ENCODE measurements at places on chromosomes 3 and 15. TPM values are rescaled to one million over a fixed set of nuclear protein-coding genes. Genes with fewer than 3 reads are reported as not detected.

CCK gene
- 14.5 TPM for total RNA-seq

TF gene
- total RNA-seq = 9.2 TPM

IMPG2 gene
- 6.9 TPM for total RNA-seq

ANP32A gene
- total RNA-seq = 85.1 TPM

AGTR1 gene
- 1.4 TPM for total RNA-seq

MYZAP gene
- 3.2 TPM for total RNA-seq

PHLDB2 gene
- 5.8 TPM for total RNA-seq

BCL2A1 gene
- 3.0 TPM for total RNA-seq

NR2C2 gene
- total RNA-seq = 66.0 TPM

CCR9 gene
- not detected for total RNA-seq

C3orf62 gene
- total RNA-seq = 6.7 TPM

PPM1L gene
- 78.7 TPM for total RNA-seq

XYLB gene
- total RNA-seq = 6.5 TPM

SNX22 gene
- 12.5 TPM for total RNA-seq

MUC20 gene
- total RNA-seq = 3.5 TPM

ATP2B2 gene
- total RNA-seq = 73.4 TPM

IRAK2 gene
- 6.0 TPM for total RNA-seq

CAMK2N2 gene
- 15.0 TPM for total RNA-seq

DNAJB8 gene
- not detected for total RNA-seq

CPNE9 gene
- total RNA-seq = 12.7 TPM

CADPS gene
- total RNA-seq = 370 TPM

BNIP2 gene
- 73.6 TPM for total RNA-seq

C3orf49 gene
- not detected for total RNA-seq

ZNF445 gene
- total RNA-seq = 38.1 TPM

ARHGEF26 gene
- total RNA-seq = 15.2 TPM

UBE3A gene
- 204 TPM for total RNA-seq

ARRDC4 gene
- total RNA-seq = 34.4 TPM

ALPK3 gene
- total RNA-seq = 2.5 TPM

FMN1 gene
- total RNA-seq = 2.1 TPM

SEMA7A gene
- 22.6 TPM for total RNA-seq

PLAAT1 gene
- 13.6 TPM for total RNA-seq

TERB2 gene
- not detected for total RNA-seq

GPR149 gene
- total RNA-seq = 22.1 TPM

SNTN gene
- 2.3 TPM for total RNA-seq

DUOX1 gene
- total RNA-seq = under 0.01 TPM

MRPS11 gene
- total RNA-seq = 20.5 TPM

ZNF80 gene
- total RNA-seq = 0.23 TPM

P2RY1 gene
- total RNA-seq = 63.9 TPM

ZPLD1 gene
- total RNA-seq = 0.46 TPM

SLC15A2 gene
- total RNA-seq = 29.5 TPM

C3orf80 gene
- 2.5 TPM for total RNA-seq

STX19 gene
- total RNA-seq = not detected

CCDC54 gene
- not detected for total RNA-seq

SMCO1 gene
- not detected for total RNA-seq

ATP8B4 gene
- total RNA-seq = 11.1 TPM

TPM1 gene
- 122 TPM for total RNA-seq

TPRG1 gene
- total RNA-seq = 4.4 TPM

RYR3 gene
- 23.1 TPM for total RNA-seq

GNB4 gene
- total RNA-seq = 110 TPM

COL7A1 gene
- total RNA-seq = 3.5 TPM

EIF4A2 gene
- 877 TPM for total RNA-seq

ARID3B gene
- total RNA-seq = 5.1 TPM

TMEM212 gene
- not detected for total RNA-seq

SCAANT1 gene
- total RNA-seq = not detected

BBX gene
- total RNA-seq = 33.9 TPM

COMMD4 gene
- 11.8 TPM for total RNA-seq

CAND2 gene
- total RNA-seq = 16.8 TPM

PAK6 gene
- total RNA-seq = 23.5 TPM

Data from diencephalon (tissue), 1 donor.